Right renal cortex interstitium (tissue), 3 donors: ENCODE measurements at places on chromosomes 2 and 18.

GRCh38 chr2:140465301-140465700 lies 1665.5 kb downstream of the LRP1B start:
- DNase-seq, result no peak

DNA sequence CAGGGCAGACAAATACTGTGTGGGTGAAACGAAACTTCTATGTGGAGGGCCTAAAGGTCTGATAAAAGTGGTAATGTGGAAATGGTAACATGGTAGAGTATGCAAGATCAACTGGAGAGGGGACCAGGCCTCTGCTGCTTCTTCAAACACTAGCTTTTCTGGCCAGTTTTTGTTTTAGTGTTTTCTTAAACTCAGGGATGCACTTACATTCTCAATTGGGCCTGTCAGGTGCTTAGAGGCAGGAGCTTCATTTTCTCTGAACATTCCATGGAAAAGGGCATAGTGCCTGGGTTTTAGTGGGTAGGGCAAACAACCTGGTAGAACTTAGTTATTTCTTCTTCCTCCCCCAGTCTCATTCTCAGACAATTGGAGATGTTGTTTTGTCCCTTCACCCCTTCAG lies 10.5 kb upstream of the ST3GAL5 start:
- DNase-seq, result no peak

DNA sequence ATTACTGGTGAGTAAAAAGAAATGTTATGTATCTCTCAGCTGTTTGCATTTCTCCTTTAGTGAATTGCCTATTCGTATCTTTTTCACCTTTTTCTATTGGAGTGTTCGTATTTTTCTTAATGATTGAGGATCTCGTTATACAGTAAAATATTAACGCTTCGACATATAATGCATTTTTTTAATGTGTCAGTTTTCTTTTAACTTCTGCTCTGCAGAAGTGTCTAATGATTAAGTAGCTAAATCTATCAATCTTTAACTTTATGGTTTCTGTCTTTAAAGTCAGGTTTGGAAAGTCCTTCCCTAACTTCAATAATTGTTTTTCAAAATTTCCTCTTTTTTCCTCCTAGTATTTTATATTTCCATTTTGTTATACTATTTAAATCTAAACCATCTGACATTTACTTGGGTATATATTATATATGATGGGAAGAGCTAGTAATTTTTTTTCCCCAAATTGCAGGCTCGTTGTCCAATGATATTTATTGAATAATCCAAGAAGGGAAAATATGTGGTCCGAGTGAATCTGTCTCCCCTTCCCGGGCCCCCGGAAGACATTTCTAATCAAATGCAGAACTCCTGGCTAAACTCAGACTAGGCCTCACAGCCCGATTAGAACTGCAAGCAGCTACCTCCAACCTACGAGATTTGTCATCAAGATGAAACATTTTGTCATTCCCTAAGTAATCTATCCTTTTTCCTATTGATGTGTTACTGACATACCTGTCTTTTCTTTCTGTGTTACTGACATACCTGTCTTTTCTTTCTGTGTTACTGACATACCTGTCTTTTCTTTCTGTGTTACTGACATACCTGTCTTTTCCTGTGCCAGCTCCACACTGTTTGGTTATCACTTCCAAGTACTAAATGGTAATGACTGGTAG lies 17.2 kb downstream of the PCBP1 start:
- no peak for DNase-seq

DNA sequence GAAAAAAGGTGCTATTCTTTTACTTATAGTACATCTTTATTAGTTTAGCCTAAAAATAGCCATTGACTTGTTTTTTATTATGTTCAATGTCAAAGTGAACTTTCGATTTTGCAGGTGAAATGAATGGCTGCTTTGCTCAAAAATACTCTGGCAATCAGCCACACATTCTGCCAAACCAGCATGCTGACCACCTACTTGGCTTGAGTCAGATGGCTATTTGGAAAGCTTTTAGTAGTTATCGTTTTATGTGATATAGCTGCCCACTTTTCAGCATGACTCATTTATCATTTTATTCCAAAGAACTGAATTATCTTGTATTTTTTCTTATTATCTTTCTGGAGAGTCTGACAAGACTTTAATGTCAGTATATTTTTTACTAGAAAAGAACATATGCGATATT lies 1615.8 kb upstream of the TMEFF2 start:
- DNase-seq, result no peak

- no peak for DNase-seq
Observed at GRCh38 chr2:204081487-204082425, 145.2 kb downstream of the ICOS start.

DNA sequence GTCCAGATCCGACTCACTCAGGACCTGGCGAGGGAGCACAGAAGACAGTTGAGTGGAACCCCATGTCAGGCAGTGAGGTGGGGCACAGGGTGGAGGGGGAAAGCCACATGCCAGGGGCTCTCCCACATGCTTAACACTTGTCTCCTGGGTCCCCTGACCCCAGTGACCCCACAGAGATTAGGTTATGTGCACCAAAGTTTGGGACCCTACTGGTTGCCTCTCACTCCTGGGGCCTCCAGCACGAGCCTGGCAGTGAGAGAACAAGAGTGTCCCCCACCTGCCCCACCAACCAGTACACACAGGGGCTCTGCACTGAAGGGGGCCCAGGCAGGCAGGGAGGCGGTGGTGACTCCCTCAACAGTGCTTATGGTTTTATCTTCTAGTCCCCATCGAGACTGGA lies 58.3 kb downstream of the CIB4 start:
- DNase-seq, result no peak

DNA sequence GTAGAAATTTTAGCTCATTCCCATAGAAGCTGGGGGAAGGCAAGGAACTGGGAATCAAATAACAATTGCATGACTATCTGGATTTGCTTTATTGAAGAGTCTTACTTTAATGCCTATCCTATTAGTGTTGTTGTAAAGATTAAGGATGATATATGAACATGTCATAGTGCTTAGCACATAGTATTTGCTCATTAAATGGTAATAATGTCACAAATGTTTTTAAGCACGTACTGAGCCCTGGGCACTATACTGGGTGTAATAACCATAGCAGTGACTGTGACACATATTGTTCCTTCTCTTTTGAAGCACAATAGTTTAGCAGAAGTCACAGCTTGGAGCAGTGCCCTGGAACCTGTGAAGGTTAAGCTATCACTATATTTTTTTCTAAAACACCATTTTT lies 47.2 kb upstream of the DTNB start:
- DNase-seq, result no peak

- no peak for DNase-seq
Observed at GRCh38 chr2:140353541-140353940, 1573.4 kb upstream of the NXPH2 start.

GRCh38 chr2:69683170-69683971 lies 39.8 kb upstream of the AAK1 start:
- peak; percentile 56 for DNase-seq

DNA sequence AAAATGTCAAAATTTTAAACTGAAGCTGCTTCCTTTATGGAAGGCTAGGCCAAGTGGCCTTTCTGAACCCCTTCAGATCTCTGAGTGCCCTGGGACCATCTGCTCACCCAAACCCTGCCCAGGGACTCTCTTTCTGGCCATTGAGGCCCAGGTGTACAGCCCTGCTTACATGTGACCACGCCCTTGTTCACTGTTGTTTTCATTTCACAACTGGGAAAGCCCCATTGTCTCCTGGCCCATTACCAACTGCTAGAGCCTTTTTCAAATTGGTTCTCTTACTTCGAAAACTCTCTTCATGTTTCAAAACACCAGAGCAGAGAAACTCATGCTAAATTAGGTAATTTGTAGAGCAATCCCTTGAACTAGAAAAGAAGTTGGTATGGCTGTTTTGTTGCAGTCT lies 219.5 kb upstream of the TANK start:
- no peak for DNase-seq

DNA sequence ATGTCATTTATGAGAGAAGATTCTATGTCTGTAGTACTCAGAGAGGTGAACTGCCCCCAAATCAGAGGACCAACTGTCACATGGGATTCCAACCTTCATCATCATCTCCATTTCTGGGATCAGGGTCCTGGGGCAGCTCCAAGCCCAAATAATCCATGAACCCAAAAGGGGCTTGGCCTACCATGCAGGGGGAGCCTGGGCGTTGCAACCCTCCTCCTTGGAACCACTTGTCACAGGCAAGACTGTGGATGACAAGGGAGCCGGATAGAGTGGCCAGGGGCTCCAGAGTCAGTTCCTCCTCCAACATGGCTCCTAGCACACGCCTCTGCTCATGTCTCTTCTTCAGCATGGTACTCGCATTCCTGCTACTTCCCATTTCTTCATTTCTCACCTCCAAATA lies 7.9 kb downstream of the CTLA4 start:
- no peak for DNase-seq

DNA sequence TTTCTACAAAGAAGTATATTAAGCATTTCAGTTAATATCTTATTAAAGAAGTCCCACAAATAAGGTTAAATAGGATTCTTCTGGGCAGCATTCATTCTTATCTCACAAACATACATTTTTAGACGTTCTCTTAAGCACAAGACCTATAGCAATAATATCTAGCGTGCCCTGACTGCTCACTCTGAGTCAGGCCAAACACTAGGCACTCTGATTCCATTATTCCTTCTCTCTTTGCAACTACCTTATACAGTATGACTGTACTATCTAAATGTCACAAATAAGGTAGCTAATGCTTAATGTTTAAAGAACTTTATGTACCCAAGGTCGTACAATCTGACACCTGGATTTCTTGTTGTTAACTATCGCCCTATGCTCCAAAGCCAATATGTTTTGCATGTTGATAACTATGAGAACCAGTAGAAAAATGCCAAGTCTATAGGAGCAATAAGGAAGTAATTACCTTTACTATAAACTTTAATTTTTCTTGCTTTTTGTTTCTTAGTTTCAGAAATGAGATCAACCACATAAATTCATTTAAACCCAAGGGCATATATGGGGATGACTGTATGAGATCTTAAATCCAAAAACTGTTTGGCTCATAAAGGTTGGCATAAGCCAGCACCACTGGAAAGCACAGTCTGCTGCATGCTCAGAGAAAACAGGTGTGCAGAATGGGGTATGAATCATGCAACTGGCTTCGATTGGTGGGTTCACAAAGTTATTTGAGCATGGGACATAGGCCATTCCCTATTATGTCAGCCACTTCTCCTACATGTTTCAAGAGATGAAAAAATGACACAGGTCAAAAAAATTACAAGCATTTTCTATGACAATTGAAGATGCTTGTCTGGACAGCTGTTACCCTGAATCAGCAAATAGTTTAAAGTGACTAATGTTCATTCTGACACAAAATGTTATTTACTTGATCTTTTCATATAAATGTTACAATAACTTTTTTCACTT lies 352.0 kb downstream of the IRS1 start:
- no peak for DNase-seq

DNA sequence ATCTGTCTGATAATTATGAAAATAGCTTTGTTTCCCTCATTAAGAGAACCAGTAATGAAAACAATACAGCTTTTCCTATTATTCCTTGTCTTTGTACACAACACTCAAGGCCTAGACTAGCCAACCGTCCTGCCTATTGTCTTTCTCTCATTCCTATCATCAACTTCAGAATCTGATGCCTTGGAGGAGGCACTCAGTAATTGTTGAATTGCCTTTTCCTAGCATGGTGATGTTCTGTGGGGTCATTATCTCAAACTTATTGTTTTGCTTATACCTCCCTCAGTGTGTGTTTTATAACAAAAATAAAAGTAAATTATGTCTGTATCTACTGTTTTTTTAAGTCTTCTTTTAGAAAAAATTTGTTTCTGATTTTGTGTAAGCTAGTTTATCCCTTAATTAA lies 208.7 kb downstream of the RIT2 start:
- DNase-seq, result no peak

DNA sequence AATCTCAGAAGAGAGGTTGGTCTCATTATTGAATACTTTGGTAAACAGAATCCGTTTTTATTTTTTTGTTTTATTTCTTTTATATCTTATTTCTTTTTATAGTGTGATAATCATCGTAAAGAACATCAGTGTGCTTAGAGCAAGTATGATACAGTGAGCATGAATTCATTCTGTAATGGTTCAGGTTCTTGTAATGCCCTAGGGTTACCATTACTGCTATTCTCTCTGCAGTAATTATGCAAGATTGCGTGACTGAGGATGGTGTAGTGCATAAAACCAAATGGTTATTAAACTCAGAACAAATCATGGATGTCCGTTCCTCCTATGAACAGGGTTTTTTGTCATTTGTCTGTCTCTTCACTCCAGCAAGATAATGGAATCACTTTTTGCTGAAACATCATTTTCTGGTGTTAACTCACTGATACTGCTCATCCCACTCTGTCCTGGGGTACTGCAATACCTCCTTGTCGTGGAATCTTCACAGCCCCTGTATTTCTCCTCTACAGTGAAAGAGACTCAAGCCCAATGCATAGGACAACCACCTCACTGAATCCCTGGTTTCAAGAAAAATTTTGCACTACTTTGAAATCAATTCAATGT lies 274.8 kb upstream of the ST6GAL2 start:
- no peak for DNase-seq

GRCh38 chr2:55252832-55253231 lies 16.2 kb downstream of the MTIF2 start:
- no peak for DNase-seq

- DNase-seq, result no peak
Observed at GRCh38 chr2:240947607-240948006, 41.5 kb downstream of the CROCC2 start.

DNA sequence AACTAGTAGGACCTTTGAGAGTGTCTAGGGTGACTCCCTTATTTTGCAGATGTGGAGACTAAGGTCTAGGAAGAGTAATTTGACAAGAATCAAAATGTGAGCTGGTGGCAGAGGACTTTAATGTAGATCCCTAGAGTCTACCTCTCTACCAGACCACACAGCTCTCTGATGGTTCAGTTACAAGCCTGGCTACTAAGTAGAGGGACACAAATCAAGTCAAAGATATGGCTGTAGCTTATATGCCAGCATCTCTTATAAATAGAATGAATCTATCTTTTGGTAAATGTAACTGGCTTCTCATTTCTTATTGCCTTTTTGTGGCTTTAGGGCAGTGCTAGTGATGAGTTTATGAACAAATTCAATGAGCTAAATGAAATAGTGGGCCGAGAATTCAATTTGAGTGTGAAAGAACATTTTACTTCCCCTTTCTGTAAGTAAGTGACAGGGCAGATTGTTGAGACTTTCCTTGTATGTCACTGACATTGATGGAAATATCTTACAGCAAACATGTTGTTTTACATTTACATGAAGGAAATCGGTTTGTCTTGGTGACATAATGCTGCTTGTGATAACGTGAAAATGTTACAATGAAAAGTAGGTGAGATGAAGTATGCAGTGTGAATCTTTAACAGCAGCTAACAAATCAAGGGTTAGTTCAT lies 28.3 kb downstream of the CSRNP3 start:
- DNase-seq, result no peak

GRCh38 chr18:22517356-22517755 lies 99.6 kb upstream of the CTAGE1 start:
- no peak for DNase-seq

DNA sequence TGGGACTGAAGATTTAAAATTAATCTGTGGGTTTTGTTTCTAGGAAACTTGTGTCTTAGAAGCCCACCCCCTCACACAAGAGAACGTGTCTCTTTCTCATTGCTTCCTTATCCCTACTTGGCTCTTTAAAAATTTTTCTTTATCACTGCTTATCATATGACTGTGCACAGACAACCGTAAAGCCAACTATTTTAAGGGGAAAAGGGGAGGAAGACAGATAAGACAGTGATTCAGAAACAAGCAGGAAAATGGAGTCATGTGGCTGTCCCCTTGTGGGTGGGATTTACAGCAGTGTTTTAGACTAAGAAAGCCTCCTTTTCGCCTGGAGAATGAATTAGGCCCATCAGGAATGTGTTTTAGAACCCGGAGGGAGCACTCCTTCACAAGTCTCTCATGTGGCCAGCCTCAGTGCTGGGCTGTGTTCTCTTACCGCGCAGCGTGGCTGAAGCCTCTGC lies 17.6 kb downstream of the PRKCE start:
- DNase-seq, result no peak
